EH (cell line): ENCODE measurements at places on chromosomes 16 and 17.
A peak's percentile ranks its signal among the peaks of the same experiment; 100 is the strongest.

DNA sequence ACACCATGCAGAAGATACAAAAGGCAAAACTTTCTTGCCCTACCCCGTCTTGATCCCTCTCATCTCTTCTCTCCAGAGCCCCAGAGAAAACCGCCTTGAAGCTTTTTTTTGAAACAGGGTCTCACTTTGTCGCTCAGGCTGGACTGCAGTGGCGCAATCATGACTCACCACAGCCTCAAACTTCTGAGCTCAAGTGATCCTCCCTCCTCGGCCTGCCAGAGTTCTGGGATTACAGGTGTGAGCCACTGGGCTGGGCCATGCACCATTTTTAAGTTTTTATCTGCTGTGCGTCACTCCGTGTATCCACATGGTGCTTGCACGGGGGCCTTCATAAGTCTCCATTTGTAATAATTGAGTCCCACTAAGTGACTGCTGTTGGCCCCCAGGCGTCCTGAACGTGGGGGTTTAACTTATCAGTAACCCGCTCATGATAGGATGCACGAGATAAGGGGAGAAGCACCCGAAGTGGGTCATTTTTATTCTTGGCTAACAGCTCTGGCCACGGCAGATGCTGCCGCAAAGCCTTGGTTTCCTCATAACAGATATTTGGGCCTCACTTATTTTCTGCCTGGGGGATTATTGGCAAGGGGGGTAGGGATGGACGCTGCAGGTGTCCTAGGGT is 8.6 kb downstream of the DNAH17 start:
- DNase-seq: peak; percentile 20

- DNase-seq: no peak
Measured at GRCh38 chr17:17084941-17085340, 42.7 kb downstream of the MPRIP start.

- no peak for DNase-seq
Measured at GRCh38 chr16:54067322-54068065, 219.1 kb downstream of the IRX3 start.

GRCh38 chr17:50350733-50351132 is 4.8 kb downstream of the XYLT2 start:
- DNase-seq: no peak

- DNase-seq: no peak
Measured at GRCh38 chr17:7732981-7733539, 15.5 kb downstream of the DNAH2 start.

DNA sequence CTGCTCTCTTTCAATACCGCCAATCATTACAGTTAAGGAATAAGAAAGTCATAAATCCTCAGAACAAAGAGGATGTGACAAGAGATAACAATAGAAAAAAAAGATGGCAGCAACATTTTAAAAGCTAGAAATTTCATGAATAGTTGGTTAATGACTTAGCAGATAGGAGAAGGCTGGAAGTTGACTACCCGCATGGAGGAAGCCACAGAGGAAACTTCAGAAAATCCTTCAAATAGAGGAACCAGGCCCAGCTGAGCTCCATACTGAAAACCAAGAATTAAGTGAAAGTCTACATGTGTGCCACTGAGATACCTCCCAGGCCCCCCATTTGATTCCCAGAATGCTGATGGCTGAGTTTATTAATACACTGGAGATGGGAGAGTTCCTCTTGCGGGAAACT is 109.3 kb downstream of the GSG1L start:
- DNase-seq: no peak

DNA sequence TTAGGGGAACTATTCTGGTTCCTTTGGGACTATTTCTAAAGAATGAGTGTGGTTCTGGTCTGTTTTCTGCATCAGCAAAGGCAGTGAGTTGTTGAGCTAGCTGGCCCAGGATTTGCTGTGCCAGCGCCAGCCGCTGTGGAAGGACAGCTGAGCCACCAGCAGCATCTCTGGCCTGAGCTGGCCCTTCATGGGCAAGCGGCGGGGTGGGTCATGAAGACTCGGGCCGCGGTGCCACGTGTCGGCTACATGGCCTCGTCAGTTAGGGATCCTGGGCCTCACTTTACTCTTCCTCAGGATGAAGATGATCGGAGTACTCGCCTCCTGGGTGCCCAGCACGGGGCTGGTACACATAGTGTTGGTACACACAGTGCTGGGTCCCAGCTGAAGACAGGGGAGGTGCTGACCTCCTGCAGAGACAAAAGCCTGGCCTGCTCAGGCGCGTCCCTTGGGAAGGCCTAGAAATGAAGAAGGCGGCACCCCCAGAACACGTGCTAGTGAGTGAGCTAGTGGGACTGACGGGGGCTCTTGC is 17.9 kb upstream of the FAAP100 start:
- DNase-seq: no peak

GRCh38 chr16:70745536-70746025 is 55.4 kb downstream of the VAC14 start:
- no peak for DNase-seq

DNA sequence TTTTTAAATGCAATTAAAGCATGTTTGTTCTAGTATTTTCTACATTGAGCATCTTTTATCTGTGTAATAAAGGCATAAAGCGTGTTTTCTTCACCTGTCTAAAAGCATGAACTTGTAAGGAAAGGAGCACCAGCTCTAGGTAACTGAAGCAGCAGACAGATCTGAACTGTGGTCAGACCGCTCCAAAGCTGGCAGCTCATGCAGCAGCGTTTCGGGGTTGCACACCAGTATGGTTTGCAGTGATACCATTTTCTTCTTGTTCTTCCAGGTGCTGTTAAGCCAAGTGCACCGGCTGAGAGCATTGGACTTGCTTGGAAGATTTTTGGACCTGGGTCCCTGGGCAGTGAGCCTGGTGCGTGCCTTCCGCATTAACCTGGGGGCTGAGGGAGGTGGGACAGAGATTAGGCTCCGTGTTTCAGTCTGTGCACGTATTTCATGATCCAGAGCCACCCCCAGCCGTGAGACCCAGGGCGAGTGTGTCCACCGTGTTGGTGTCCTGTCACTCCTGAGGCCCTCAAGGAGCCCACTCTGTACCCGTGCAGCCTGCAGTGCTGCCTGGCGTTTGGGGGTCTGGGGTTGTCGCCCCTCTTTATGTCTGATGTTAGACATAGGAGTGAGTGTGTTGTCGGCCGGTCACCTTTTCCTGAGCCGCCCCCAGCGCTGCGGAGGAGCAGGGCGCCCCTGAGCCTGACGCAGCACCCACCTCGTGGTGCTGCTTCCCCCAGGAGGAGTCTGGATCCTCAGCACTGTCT is 136.3 kb upstream of the CHMP6 start:
- DNase-seq: no peak

DNA sequence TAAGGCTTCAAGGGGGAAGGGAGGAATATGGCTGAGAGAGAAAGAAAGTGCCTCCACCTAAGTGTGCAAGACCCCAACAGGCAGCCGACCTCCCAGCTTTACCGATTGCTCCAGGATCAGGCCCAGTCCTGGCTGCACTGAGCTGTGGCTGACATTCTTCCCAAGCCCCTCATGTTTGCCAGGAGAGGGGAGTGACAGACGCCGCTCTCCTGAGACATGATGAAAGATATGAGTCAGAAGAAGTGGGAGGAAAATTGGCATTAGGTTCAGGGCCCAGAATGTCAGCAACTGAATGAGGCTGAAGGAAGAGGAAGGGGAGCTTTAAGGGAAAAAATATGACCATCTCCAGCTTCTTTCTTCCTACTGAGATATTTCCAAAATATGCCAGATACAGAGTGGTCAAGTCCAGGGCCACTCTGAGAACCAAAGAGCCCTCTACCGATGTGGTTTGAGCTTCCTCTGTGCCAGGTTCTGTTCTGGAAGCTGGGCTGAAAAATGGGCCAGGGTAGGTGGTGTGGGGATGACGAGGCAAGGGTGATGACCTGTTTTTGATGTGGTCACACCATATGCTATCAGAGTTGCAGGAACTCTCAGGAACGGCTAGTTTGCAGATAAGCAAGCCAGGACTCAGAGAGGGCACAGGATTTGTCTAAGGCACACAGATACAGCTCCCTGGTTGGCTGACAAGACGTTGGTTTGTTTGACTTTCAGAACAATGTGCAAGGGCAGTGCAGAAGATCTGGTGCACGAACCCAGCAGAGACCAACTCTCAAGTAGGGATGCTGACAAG is 176.7 kb downstream of the SOX9 start:
- peak; percentile 33 for DNase-seq

DNA sequence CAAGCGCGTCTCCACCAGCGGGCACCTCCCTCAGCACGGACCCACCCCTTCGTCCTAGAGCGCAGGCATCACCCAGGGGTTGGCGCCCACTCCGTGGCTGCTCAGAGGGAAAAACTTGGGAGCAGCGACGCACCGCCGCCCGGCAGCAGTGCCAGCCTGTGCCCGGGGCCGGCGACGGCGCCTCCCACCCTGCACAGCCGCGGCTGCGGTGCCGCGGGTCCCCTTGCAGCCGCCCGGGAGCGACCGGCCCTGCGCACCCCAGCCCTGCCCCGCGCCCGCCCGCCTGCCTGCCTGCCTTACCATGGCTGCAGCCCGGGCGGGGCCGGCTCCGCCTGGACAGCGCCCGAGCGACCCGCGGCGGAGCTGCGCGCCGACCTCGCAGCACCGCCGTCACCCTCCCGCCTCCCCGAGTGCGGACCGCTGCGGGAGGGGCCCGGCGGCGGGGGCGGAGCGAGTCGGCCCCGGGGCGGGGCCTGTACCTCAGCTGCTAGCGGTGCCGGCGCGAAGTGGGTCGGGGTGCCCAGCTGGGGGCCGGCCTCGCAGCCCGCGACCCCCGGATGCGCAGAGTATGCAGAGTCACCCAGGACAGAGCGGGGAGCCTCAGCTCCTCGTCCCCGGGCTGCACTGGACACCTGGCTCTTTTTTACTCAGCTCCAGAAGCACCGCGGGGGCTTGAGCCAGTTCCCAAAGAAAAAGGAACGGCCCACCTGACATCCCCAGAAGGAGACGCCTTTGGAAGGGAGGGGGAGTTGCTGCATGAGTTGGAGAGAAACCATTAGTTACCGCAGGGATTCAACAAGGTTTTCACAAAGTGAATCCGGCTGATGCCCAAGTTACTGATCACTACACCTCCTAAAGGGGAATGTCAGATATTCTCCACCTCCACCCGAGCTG is 17.5 kb upstream of the MTMR4 start:
- DNase-seq: peak; percentile 63

- DNase-seq: peak; percentile 84
Measured at GRCh38 chr16:89909777-89910716, 8.6 kb upstream of the MC1R start.

DNA sequence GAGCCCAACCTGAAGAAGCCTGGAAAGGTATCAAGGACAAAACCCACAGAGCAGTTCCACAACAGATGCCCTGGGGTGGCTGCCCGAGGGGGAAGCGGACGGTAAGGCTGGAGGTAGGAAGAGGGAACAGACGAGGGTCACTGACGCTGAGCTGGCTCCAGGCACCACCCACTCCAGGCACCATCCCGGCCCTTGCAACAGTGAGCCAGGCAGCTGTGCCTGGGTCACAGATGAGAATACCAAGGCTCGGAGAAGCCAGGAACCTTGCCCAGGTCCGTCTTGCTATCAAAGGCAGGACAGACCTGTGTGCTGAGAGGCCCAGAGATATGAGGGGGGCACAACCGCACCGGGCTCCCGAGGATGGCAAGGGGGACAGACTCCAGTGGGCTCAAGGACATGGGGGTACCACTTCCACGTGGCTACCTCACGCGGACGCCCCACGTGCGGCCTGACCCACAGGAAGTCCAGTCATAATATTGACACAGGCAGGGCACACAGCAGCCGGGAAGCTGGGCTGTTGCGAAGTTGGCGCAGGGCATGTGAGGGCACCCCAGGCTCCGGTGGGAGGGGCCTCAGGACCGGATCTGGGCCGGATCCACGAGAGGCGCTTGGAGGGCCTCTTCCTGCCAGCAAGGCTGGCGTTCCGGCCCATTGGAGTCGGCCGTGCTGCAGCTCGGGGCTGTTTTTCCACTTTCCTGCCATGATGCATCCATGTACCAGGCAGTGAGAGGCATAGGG is 29.9 kb downstream of the PEMT start:
- DNase-seq: no peak

DNA sequence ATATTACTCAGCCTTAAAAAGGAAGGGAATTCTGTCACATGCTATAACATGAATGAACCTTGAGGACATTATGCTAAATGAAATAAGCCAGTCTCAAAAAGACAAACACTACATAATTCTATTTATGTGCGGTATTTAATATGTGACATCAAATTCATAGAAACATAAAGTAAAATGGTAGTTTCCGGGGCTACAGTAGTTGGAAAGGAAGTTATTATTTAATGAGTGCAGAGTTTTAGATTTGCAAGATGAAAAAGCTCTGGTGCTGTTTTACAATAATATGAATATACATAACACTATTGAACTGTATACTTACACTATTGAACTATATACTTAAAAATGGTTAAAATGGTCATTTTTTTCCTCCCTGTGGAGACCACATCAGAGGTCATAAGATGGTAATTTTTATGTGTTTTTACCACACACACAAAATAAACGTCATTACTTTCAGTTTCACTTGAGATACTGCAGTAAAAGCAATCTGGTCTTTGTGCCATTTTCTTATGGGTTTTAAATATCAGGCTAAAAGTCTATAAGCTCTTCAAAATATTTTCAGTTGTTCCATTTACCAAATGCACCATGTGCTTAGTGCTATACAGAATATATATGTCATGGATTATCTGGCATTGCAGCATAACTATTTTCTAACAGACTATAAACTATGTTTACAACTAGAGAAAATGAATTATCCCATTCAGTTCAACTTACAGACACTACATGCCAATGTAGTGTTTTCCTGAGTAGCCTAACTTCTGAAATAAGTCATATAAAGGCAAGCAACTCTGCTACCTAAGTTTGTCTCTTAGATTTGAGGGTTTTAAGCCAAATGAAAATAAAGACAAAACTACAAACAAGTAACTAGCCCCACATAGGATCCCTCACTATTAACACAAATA is 90.9 kb downstream of the SPAG9 start:
- peak; percentile 54 for DNase-seq

- peak; percentile 53 for DNase-seq
Measured at GRCh38 chr17:41437769-41438168, 3.0 kb downstream of the KRT38 start.

- peak; percentile 94 for DNase-seq
Measured at GRCh38 chr16:75340741-75341491, 89.5 kb upstream of the BCAR1 start.
